Muscle of arm (tissue), 14 donors: ENCODE measurements at places on chromosomes 16 and 17.

GRCh38 chr17:43732958-43733357 lies 25.6 kb downstream of the SOST start:
- no peak for DNase-seq

DNA sequence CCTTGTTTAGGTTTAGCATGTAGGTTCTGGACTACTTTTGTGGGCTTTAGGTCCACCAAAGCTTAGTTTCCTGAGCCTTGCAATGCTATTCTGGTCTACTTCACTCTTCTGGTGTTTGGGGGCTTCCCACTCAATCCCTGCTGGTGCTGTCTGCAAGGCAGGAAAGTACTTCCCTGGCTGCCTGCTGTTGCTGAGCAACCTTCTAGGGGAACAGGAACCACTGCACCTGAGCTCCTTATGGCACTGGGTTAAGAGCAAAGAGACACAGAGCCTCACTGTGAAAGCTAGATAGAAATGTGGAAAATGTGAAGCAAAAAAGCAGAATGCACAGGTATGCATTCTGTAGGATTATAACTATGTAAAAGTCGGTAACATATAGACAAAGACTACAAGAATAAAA lies 17.0 kb downstream of the MPO start:
- no peak for DNase-seq

DNA sequence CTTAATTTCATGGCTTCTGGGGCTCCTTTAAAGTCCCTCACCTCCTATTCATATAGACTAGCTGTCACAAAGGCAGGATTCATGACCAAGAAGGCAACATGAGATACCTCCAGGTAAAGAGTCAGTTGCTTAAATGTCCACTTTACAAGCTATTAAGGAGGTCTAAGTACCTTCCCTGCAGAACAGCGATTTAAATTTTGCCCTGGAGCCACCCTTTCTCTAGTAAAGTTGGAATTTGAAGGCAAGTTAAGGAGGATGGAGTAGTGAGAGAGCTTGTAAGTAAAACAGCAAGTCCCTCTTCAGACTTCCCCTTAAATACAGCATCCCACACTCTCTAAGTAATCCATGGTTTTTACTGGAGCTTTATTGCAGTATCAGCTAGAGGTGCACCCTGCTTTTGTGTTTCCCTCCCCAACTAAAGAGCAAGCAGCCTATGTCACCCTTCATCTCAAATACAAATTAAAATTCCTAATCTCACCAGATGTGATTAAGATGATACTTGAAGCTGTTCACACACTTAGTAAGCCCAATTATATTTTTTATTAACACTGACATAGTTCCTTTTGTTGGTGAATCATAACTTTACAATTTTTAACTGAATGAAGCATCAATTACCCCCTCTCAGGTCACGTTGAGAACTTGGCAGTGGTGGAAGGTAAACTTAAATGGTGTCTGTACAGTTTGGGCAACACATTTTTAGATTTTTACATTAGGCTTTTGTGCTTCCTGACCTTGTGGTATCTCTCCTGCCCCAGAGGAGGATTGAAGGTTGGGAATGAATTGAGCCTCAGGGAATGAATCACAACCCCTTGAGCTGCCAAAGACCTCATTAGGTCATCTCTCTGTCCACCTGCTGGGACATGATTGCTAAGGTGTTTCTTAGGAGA lies 108.9 kb downstream of the TANGO6 start:
- no peak for DNase-seq

DNA sequence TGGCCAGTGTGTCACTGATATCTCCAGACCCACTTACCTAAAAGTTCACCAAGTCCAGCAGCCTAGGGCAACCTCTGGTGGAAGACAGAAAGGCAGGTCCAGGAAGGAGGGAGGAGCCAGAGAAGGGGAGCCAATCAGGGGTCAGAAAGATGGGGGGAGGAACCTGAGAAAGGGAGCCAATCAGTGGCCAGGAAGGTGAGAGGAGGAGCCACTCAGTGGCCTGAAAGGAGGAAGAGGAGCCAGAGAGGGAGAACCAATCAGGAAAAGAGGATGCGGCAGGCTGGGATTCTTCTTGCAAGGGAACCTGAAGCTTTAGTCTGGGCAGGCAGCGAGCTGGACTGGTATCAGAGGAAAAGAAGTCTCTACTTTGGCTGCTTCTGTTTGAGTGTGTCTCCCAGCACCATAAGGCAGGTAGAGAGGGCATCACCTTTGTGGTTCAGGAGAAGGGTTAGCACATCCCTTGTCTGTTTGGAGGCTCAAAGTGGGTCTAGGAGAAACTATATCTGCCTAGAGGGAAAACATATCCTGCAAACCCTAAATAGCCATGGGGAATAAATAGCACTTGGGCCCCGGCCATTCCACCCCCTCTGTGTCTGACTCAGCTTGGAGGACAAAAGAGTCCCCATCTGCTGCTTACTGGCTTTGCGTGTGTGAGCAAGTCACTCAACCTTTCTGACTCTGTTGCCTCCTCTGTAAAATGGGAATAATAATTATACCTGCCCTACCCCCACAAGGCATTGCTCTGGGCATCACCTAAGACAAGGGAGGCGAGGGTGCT lies 43.4 kb upstream of the CRHR1 start:
- no peak for DNase-seq

GRCh38 chr17:4858068-4858881 lies 25.1 kb downstream of the MINK1 start:
- DNase-seq, result no peak

DNA sequence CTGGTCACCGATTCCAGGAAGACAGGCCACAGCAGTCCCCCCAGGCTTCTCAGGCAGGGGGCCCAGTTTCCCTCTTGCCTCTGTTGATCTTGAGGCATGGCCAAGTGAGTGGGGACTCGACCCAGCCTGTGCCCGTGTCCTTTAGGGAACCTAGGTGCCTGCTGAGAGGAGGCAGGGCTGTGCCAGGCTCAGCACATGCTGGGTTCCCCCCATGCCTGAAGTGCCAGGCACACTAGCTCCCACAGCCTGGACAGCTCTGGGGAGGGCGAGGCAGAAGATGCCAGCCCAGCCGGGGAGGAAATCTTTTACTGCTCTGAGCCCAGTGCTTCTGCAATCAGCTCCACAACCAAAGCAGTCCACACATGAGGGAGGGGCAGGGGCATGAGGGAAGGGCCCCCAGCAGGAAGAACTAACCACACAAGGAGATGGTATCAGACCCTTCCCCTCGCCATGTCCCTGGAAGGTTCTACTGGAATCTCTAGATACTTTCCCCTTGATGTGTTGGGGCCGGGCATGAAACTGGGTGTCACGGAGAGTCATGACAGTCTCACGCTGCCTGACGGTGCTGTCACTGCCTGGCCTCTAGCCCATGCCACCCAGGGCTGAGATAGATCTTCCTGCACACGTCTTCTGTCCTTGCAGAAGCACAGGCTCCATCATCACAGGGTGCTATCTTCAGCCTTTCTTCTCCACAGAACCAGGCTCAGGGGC lies 25.5 kb downstream of the MYO18A start:
- no peak for DNase-seq

- no peak for DNase-seq
Measured at GRCh38 chr17:31452101-31452500, 60.6 kb downstream of the RAB11FIP4 start.

DNA sequence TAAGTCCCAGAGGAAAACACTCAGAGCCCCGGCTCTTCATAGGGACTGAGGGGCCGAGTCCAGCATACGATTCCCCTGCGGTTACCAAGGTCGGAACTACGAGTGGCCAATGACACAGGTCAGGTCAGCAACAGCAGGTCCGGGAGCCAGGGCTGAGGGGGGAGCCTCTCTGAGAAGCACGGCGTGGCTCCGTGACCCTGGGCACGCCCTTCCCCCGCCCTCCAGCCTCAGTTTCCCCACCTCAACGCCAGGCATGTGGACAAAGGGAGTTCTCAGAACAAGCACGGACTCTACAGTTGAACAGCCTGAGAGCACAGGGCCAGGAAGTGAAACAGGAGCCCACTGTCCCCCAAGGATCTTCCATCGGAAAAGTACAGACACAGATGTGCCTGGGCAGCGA lies 25.6 kb downstream of the TPSD1 start:
- DNase-seq, result no peak

GRCh38 chr17:79233916-79234551 lies 159.4 kb downstream of the ENGASE start:
- no peak for DNase-seq

DNA sequence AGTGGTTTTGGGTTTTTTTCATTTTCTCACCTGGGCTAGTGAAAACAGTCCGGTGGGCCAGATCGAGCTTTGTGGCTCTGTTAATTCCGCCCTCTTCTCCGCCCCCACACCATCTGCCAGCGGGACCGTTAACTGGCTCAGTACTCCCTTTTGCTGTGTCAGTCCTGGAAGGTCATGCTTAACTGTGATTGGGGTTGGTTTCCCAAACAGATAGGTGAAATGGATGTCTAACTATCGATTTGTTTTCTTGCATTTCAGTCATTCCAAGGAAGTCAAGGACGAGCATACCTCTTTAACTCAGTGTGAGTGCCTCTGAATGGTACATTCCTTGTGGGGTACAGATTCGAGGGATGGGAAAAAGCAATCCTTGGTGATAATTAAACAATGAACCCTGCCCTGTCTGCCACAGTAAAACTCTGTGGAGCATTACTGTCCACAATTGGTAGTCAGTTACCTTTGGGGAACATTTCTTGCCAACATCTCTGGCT lies 56.7 kb downstream of the YPEL2 start:
- DNase-seq, result no peak

DNA sequence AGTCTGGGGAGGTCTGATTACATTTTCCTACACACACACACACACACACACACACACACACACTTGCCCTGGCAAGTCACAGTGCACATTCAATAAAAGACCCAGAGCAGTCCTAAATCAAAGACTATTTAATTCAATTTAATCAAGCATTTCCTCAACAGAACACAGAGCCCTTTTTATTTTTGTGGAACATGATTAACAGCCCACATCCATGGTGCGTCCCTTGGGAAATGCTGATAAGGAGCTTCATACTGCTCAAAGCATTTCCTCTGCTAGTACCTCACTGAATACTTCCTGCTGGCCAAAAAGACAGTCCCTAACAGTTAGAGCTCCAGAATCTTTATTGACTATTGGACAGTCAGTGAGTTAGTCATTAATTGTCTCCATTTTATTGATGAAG lies 43.1 kb upstream of the MYH10 start:
- no peak for DNase-seq

- no peak for DNase-seq
Measured at GRCh38 chr17:72349491-72349995, 228.7 kb downstream of the SOX9 start.

- peak; percentile 43 for DNase-seq
Measured at GRCh38 chr16:50259334-50260205, 6.8 kb upstream of the ADCY7 start.

DNA sequence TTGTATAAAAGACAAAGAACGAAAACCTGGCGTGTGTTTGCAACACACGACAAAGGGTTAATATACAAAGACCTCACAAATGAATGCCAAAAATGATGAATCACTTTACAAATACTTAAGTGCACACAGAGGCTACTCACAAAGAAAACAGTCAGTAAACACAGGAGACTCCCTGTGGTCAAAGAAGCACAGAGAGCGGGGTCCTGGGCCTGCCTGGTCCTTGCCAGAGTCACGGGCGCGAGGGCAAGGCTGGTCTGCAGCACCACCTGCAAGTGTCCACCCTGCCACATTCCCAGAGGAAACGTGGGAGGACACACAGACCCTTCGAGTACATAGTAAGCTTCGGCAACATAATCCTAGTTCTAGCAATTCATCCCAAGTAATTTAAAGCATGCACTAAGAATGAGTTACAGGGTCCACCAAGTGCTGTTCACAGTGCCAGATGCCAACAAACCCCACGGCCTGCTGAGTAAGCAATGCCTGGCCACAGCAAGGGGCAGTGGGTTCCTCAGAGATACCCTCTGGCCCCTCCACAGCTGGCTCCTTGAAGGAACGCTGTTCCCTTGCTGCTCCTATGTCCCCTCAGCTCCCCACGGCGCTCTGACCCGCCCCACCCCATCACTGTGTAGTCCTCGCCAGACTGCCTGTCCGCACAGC lies 24.6 kb upstream of the FAAP100 start:
- DNase-seq, result no peak

DNA sequence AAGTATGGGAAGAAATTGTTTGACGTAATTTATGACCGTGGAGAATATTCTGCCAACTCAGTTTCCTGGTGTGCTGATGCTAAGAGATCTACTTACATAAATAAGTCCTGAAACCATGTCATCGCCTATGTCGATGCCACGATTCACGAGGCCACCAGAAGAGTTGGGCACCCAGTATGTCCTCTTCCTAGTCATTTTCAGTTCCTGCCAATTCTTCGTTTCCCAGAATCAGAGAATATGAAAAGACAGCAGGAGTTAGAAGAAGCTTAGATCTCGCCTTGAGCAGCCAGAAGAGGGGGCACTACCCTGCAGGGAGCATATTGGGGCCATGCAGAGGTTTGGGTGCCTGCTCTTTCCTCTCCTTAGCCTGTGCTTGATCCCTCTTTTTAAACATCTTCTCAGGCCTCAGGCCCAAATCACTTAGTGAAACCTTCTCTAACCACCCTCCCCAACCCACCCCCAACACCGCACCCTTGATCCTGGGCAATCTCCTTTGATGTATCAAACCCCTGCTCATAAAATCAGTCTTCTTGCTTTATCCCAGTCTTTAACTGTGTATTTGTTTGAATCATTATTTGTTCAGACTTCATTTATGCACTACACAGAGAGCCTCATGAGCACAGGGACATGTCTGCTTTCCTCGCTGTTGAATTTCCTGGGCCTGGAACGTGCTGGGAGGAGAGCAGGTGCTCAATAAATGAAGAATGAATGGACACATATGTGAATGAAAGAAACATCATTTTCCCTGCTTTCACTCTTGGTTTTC lies 12.2 kb upstream of the LONP2 start:
- DNase-seq, result no peak

DNA sequence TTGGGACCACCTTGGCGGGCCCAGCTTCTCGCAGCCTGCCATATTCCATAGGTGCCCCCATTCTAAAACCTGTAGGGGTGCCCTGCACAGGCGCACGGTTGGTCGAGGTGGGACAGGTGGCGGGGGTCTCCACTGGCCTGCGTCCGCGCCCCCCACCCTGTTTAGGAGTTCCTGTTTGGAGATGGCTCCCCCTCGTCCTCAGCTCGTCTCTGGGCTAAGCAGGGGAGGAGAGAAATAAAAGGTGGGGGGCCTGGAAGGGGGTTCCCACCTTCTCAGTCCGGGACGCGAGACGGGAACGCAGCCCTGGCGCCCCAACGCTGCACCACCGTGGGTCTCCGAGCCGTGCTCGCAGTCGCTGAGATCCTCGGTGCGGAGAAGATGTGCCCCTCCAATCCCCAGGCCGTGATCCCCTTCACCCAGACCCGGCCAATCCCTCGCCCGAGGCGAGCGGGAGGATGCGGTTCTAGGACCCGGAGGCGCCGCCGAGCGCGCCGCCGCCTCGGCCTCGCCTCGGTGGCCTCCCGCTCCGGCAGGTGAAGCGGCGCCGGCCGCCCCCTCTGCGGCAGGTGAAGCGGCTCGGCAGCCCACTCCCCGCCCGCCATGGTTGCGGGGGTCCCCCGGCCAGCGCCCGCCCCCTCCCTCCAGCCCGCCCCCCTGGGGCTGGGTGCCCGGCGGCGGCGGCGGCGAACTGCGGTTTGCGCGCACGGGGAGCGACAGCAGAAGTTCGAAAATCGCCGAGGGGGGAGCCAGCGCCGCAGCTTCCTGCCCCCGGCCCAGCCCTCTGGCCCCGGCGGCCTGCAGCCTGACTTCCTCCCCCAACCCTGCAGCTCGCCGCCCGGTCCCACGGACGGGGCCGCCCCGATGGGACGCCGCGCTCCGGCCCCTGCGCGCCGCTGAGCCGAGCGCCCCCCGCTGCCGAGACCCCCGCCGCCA lies at the start of gene FMNL1:
Gene FMNL1, plus strand, starts transcription at position 805 of the 933 bp plus-strand sequence. CDS start 240 bp downstream, outside the sequence.
- DNase-seq, result no peak

- no peak for DNase-seq
Measured at GRCh38 chr17:17751489-17752088, 70.3 kb downstream of the RAI1 start.

GRCh38 chr16:87924041-87924810 lies 12.1 kb downstream of the CA5A start:
- no peak for DNase-seq
